ENCODE measurements at places on chromosomes 12 and 14. TPM values are rescaled to one million over a fixed set of nuclear protein-coding genes. Genes with fewer than 3 reads are reported as not detected.

- DNase-seq, result peak; percentile 33
Measured at GRCh38 chr14:66117600-66117999, 368.6 kb upstream of the CCDC196 start.

DNA sequence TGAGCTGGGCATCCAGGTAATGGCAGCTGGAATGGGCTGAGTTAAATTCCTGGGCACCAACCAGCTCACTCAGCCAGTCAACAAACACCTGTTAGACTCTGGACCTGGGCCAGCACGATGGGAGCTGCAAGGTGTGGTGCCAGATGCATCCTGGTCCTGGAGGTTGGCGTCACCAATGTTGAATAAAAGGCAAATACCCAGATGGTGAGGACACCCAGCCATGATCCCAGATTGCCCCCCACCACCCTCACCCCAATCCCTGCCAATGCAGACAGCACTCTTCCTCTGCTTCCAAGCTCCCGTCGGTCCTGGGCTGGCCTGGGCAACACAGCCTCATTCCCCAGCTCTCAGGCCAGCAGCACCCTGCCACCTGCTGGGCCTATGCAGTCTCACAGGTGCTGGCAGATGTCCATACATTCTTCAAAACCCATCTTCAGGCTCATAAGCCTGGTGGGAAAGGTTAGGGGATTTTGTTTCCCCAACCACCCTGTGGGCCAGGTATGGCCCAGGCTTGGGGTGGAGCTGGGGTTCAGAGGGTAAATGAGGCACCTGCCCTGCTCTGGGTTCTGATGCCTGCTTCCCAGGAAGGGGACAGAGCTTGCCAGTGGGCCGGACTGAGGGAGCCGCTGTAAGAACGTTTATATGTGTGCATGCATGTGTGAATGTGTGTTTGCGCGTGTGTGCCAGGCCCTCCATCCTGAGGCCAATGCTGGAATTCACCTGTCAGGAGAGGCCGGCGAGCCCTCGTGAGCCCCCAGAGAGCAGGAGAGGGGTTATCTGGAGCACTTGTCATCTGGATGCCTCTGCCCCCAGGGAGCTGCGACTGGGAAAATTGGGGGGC is 58.0 kb downstream of the LGMN start:
- no peak for DNase-seq

GRCh38 chr12:66014818-66015217 is 115.7 kb downstream of the LLPH start:
- DNase-seq, result peak; percentile 27

DNA sequence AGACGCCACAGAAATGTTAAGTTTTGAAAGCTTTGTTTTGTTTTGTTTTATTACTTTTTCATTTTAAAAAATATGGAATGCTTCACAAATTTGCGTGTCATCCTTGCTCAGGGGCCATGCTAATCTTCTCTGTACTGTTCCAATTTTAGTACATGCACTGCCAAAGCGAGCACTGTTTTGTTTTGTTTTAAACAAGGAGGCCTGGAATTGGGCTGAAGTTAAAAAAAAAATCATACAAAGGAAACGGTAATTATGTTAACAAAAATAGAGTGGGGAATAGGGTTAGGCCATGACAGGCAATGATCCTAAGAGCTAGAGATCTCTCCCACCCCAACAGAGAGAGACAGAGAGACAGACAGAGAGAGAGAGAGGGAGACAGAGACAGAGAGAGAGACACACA is 57.0 kb downstream of the ZFP36L1 start:
- DNase-seq, result no peak

- DNase-seq, result peak; percentile 66
Measured at GRCh38 chr12:55743406-55744339, 751 bp downstream of the GDF11 start.

DNA sequence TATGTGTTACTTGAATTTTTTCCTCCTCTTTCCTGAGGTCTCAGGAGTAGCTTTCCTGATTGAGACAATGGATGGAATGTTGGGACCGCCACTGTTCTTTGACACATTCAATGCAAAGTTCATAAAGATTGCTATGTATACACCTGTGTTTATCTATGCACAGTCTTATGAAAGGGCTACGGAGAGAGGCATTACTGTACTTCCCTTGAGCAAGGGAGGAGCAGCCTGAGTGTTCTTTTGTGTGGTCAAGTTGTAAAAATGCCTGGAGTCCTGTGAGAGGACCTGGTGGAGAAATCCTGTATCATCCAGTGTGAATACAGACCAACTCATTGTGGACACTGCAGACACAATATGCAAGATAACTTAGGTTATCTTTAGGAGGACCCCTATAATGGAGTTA is 1.2 kb downstream of the SRGAP1 start:
- no peak for DNase-seq

DNA sequence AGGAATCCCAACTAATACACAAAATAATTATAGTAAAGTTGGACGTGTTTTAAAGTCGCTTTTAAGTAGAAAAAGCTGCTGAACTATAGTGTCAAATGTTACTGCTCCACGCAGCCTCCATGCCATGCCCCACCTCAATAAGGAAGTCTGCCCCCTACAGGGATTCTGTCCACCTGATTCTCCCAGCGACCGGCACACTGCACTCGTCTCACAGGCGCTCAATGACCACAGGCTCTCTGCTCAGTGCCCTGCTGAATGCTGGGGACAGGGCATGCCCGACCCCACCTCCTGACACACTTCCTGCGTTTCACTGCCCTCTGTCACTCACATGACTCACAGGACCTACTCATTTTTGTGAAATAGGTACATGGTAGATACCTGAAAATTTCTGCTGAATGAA is 48.9 kb downstream of the BDKRB1 start:
- no peak for DNase-seq

- DNase-seq, result no peak
Measured at GRCh38 chr12:46858368-46858767, 32.6 kb upstream of the SLC38A4 start.

GRCh38 chr12:113396828-113397496 is 6.7 kb downstream of the SDS start:
- no peak for DNase-seq

- peak; percentile 21 for DNase-seq
Measured at GRCh38 chr12:107442326-107442987, 243.1 kb upstream of the PWP1 start.

- DNase-seq, result no peak
Measured at GRCh38 chr12:118259079-118259478, 113.6 kb downstream of the TAOK3 start.

- no peak for DNase-seq
Measured at GRCh38 chr14:76931631-76932402, 96.7 kb downstream of the IRF2BPL start.

DNA sequence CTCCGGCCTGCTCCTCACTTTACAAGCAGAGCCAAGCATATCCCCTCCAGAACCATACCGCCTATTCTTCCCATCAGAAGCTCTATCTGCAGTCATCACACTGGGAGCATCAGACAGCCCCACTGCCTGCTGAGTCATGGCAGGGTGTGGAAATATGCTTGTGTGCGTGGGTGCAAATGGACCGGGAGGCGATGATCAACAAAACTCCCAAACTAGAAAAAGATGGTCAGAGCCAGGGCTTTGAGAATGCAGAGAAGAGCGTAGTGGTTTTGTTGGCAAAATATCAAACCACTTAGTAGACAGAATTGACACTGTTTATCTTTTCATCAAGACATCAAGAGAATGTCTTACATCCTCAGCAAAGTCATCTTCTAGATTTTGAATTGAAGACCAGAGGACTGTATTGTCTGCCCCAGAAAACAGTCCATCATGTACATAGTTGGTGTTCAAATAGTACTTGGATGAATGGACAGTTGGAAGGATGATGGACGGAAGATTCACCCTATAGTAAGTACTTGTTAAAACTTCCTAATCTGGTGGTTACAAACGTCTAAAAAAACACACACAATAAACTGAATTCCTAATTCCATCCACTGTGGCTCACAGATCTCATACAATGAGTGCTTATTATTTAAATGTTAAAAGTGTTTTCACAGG is 54.9 kb downstream of the VWF start:
- no peak for DNase-seq

GRCh38 chr12:132593938-132594358 is 16.4 kb downstream of the LRCOL1 start:
- DNase-seq, result peak; percentile 83

GRCh38 chr14:59236195-59236594 is 47.7 kb downstream of the DAAM1 start:
- DNase-seq, result no peak

GRCh38 chr12:114688256-114688845 is 4.4 kb upstream of the TBX3 start:
- no peak for DNase-seq

- no peak for DNase-seq
Measured at GRCh38 chr14:59429790-59430189, 35.4 kb downstream of the GPR135 start.

RAPGEF3 gene
- 6.0 TPM for total RNA-seq

SAMD4A gene
- 138 TPM for total RNA-seq

NCAPD2 gene
- total RNA-seq, result 14.7 TPM

CPM gene
- 1.7 TPM for total RNA-seq

KRT72 gene
- 1.2 TPM for total RNA-seq

KRT79 gene
- total RNA-seq, result not detected

LAG3 gene
- total RNA-seq, result 1.7 TPM

SIX1 gene
- total RNA-seq, result 1.2 TPM

LUM gene
- 4,507 TPM for total RNA-seq

PNP gene
- total RNA-seq, result 13.7 TPM

SLC7A8 gene
- 25.0 TPM for total RNA-seq

PABPN1 gene
- 24.1 TPM for total RNA-seq

CFAP251 gene
- 15.9 TPM for total RNA-seq

CACNA1C gene
- total RNA-seq, result 116 TPM

RASSF8 gene
- 91.2 TPM for total RNA-seq

SRP54 gene
- total RNA-seq, result 46.7 TPM

SERPINA10 gene
- 1.2 TPM for total RNA-seq

LHX5 gene
- not detected for total RNA-seq

STXBP6 gene
- 78.7 TPM for total RNA-seq
